Mammary epithelial cell (primary cell): ENCODE measurements at places on chromosomes 2 and 18.

- peak; percentile 99 for DNase-seq
These were observed 136.1 kb upstream of the PID1 start for GRCh38 chr2:229407170-229407569.

DNA sequence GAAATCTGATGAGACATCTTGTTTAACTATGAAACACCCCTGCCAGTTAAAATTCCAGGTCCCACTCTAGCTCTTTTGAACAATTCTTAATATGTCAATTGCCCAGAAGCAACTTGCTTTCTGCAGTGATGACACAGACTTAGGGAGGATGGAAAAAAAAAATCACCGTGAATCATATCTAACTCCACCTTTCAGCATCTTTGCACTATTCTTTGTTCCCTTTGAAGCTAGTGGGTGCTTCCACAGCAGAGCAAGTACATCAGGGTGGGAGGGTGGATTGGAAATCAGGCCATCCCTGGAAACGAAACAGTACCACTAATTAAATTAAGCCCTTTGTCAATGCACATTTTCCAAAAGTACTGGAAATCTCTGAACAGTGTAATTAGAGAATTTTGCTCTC is 324.3 kb upstream of the MEIS1 start:
- no peak for DNase-seq

GRCh38 chr18:79545255-79545654 is 134.3 kb upstream of the CTDP1 start:
- no peak for DNase-seq

- no peak for DNase-seq
These were observed 105.9 kb upstream of the SNTG2 start for GRCh38 chr2:844715-845114.

GRCh38 chr2:165456027-165456426 is 13.5 kb upstream of the CSRNP3 start:
- no peak for DNase-seq

DNA sequence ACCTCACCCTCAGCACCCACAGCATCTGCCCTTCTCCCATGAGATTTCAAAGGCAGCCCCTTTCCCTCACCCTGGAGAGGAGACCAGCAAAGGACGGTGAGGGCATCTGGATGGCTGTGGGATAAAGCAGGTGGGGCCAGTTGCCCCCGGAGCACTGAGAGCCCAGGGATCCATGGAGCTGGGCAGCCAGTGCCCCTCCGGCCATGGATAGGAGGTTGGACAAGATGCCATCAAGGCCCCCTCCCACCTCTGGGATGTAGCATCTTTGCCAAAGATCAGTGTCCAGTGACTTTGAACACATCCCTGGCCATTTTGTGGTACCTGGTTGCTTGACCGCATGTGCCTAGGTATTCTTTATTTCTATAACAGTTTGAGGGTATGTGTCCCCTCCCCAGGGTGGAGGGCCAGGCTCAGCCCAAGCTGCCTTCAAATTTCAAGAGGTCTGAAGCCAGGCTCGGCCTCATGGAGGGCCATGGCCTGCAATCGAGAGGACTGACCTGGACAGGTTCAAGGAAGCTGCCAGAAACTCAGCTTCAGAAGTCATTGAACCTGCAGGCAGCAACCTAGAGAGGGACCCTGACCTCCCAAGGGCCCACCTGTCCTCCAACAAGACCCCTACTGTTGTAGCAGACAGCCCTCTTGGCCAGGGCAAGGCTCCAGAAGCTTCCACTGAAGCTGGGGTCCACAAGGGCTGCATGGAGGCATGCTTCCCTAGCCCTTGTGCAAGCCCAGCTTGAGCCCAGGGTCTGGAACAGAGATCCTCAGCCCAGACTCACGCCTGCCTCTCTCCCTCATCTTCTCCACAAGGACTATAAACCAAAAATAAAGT is 55.5 kb upstream of the BIN1 start:
- no peak for DNase-seq

DNA sequence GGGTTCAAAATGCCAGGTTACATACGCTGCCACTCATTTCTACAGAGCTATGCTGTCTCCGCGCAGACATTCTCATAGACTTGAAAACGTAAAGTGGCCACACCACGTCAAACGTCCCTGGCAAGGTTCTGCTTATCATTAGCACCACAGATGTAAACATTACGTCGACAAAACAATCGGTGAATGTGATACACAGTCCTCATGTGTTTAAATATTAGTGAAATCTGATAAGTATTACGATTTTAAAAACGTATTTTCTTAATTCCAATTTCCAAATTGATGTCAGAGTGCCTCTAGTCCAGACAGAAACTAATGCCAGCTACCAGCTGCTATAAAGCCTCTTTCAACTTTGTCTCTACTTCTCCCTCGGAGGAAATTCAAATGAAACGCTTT is 1.2 kb downstream of the STK17B start:
- DNase-seq: peak; percentile 45

- no peak for DNase-seq
These were observed 100.1 kb upstream of the ARL4C start for GRCh38 chr2:234596696-234597575.

- DNase-seq: no peak
These were observed 244.2 kb upstream of the ACVR2A start for GRCh38 chr2:147600646-147601045.

DNA sequence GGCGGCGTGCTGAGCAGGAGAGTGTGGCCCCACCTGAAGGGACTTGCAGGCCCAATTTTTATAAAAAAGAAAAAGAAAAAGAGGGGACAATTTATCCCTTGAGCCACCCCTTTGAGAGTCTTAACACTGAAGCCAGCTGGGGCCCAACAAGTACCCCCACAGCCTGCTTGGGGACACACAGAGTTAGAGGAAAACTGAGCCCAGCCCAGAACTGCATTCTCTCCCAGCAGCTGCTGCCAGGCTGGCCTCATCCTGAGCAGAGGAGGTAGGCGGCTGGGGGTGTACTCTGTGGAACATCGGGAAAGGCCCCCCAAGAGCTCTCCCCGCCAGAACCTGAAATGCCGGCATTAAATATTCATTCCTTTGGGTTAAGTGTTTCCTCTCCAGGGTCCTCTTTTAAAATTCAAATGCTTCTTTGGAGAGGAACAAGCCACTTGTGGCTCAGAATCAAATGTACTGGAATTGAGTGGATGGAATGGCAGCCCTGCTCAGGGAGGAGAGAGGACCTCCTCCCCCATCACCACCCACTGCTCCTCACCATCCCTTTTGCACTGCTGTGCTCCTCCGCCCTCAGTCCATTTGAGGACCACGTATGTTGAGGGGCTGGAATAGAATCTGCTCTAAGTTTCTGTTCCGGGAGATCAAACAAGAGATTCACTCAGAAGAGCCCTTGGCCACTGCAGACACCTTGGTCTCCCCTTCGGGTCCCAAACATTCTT is 45.6 kb downstream of the C1QL2 start:
- DNase-seq: no peak
